Stimulated activated CD4-positive, alpha-beta T cell treated with anti-CD3 and anti-CD28 coated beads, TNF-alpha, amount 100 ng/mL, for 4 hours (primary cell): ENCODE measurements at places on chromosomes 7 and 10.

DNA sequence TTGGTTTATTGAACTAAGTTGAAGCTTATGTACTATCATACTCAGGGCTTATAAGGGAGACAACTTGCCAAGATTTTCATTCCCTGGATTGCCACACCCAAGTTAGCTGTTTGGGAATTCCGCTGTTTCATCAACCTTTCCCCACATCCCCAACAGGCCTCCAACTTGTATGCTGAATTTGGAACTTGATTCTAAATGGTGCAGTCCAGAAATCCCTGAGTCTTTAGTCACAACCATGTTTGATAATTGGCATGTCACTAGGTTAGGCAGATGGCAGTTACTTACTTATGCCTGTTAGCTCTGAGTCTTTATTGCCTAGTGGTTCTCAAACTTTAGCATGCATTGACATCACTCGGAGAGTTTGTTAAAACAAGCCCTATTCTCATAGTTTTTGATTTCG, 135.4 kb upstream of the PRPS1L1 start:
- no peak for DNase-seq

GRCh38 chr10:18293536-18294510, 153.6 kb downstream of the CACNB2 start:
- DNase-seq, result no peak

DNA sequence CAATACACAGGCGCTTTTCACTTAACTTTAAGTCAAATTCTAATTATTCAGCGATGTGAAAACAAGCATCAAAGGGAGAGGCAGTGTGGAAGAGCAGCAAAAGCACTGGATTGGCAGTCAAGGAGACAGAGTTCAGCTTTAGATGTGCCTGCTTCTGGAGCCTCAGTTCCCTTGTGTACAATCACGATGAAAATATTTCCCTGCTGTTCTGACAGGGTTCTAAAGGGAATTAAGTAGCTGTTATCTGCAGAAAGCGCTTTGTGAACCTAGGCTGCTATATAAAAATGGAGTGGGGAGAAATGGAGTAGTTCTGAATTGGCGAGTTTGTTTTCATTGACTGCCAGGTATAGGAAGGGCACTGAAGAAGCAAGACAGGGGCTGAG, 237.8 kb upstream of the SP8 start:
- DNase-seq, result no peak

DNA sequence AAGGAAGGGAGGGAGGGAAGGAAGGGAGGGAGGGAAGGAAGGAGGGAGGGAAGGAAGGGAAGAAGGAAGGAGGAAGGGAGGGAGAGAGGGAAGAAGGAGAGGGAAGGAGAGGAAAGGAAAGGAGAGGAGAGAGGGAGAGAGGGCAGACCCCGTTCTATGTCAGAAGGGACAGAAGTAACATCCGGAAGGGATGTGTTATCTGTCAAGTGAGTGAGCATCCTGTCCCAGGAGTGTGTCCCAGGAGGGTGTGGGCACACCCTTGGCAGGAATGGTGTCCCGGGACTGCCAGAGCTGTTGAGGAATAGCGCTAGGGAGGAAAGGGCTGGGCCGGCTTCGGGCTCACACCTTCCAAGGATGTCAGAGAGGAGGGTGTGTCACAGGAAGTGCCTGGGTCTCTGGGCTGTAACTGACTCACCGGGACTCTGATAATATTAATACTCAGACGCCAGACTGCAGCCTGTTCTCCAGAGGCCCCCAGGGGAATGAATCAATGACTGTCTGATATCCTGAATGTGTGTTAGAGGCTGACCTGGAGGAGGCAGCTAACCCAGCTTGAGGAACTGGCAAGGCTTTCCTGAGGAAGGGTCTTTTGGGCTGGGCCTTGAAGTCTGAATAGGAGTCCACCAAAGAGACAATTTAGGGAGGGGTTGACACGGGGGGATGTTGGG, 125.6 kb upstream of the TNRC18 start:
- DNase-seq, result no peak

DNA sequence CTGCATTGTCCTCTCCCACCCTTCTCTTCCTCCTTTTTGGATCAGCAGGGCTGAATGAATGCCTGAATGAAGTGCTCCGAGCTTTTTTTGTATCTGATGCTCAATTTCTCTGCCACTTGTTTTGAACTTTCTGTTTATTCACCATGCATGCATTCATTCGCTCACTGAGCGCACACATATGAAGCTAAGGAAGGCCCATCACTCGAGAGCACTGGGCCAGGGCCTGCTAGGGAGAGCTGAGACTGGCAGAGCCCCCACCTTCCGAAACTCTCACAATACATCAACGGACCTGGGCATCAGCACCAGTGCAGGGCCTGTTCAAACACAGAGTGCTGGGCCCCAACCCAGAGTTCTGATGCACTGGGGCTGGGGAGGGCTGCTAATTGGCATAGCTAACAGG, 45.7 kb downstream of the RPS24 start:
- DNase-seq, result no peak
